Anterior cingulate cortex (tissue), 58 donors: ENCODE measurements at places on chromosomes 11 and 22.

GRCh38 chr11:11142430-11142829, 210.6 kb downstream of the CSNK2A3 start:
- no peak for DNase-seq

DNA sequence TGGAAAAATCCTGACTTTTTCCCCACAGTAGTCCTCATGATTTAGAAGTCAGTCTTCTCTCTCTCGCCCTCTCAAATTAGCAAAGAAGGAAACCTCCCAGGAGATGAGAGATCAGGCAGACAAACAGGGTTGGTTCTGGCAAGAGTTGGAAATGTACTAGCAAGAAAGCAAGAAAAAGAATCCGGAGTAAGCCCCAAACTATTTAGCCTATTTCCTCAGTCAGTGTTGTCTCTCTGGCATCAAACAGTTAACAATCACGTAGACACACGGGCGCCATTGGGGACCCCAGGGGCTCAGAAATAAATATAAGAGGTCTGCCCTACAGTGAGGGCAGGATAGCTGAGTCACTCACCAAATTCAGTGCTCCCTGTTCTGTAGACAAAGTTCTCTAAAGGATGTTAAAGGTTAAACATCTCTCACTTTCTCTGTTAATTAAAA, 4.7 kb downstream of the C11orf52 start:
- DNase-seq: no peak

GRCh38 chr11:33237039-33237597, 20.1 kb upstream of the HIPK3 start:
- no peak for DNase-seq

GRCh38 chr11:35523331-35523768, 2.1 kb downstream of the PAMR1 start:
- no peak for DNase-seq

DNA sequence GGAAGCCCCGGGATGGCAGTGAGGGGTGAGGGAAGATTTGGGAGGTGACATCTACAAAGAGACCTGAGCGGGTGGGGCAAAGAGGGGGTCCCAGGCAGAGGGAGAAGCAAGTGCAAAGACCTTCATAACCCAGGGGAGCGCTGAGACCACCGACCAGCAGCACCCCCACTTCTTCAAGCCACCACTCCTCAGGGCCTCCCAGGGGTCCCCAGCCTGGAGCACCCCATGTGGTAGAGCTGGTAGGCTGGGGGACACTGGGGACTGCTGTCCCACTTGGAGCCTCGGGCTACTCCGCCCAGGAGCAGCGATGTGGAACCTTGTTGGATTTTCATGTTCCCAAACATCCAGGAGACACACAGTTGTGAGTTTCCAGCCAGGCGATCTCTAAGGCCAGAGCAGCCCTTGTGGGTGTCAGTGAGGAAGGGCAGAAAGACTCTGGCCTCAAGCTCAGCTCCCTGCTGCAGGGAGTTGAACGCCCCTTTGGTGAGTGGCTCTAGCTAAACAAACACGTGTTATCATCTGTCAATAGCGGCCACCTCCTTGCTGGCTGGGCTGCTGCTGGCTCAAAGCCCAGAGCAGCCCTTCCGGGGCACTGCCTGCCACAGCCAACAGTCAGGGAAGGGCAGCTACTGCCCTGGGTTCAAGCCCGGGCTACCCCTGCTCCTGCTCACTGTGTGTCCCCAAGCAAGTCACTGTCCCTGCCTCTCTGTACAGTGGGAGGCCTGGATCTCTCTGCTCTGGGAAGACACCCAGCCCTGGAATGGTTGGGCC, 25.7 kb upstream of the CHKA start:
- DNase-seq: no peak

DNA sequence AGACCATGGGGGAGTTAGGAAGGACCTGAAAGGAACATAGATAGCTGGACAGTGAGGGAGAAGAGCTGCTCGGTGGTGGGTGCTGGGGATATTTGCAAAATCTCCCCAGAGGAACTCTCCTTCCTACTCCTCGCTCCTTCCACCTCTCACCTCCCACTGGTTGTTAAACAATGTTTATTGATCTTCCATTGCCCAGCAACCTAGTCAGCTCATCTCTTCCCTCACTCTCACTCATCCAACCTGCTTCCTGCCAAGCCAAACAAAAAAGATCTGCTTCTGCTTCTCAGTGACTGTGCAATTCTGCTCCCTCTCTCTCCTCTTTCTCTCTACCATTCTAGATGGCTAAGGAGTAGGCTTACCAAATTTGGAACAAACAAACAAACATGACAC, 115.0 kb downstream of the SLC1A2 start:
- DNase-seq: no peak

DNA sequence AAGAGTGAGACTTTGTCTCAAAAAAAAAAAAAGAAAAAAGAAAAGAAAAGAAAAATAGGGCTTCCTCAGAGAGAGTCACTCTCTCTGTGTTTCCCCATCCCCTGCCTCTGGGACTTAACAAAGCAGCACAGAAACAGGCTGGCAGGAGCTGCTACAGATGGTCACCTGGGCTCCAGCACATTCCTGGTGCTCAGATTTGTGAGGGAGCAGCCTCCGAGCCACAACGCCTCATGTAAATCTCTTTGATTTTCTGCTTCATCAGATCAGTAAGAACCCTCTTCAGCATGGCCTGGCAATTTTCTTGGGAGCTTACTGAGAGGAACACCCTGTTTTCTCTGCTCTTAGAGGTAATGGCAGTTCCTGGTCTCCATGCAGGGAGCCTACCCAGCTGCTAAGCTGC, 15.2 kb upstream of the LDHA start:
- DNase-seq: no peak

DNA sequence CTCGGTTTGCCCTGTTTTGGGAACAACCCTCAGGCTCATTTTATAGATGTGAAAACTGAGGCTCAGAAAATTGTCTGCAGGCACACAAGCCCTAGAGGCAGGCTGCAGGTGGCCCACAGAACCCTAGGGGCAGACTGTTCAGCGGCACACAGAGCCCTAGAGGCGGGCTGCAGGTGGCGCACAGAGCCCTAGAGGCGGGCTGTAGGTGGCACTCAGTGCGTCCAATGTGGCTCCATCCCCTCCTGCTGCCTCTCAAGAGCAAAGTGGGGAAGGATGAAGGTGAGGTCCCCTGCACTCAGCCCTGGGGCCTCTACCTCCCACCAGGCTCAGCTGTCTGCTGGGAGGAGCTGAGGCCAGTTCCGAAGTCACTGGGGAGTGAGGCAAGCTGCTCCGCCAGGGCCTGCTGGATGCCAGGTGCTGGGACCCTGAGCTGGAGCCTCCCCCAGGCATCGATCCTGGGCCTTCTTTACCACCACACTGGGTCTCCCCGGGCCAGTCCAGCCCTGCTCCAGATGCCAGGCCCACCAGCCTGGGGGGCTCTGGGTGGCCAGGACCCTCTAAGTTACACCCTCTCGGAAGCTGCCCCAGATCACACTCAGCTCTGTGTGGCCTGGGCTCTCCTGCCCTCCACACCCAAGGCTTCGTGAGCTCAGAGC, 2.3 kb downstream of the ACY3 start:
- DNase-seq: no peak

DNA sequence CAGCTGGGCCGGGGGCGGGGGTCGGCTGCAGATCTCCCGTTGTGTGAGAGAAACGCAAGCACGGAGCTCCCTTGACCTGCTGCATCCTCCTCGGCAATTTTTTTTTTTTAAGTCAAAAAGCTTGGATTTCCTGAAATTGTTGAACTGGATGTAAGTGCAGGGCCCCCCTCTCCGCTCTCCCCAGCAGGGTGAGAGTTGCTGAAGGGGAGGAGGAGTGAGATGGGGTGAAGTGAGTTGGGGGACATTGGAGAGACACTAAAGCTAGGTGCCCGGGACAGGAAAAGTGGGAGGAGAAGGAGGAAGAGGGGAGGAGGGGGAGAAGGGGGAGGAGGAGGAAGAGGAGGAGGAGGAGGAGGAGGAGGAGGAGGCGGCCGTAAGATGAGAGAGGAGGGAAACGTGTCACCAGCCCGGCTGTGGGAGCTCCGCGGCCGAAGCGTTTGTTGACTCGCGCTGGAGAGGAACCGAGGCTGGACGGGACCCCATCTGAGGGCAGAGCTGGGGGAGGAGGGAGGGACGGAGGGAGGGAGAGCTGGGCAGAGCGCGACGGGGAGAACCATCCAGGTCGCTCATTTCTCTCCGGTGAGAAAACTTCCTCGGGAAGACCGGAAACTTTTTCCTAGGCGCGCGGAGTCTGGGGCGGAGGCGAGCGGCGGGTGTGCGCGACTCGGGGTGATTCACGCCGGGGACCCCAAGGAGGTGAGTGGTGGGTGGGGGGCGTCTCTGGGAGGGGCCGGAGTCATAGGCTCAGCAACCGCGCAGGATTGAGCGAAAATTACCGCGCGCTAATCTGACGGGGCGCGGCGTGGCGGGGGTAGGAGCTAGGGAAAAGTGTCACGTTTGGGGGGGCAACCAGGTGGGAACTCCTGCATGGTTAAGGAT, 80.2 kb downstream of the PRR5L start:
- no peak for DNase-seq

GRCh38 chr22:24059121-24059520, 48.0 kb downstream of the CABIN1 start:
- DNase-seq: no peak

DNA sequence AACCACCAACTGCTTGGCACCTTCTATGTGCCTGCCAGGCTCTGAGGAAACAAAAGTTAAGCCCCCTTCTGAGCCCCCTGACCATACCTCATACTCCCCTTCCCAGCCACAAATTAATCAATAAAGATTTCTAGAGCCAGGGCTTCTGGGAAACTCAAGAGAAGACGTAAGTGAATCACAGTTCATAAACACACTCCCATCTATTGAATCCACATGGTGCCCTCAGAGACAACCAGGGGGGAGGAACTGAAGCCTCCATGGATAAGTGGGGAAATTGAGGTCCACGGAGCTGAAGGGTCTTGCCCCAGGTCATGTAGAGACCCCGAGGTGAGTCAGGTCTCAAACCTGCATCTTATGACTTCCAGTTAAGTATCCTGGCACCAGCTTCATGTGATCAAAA, 150.6 kb downstream of the MN1 start:
- no peak for DNase-seq

DNA sequence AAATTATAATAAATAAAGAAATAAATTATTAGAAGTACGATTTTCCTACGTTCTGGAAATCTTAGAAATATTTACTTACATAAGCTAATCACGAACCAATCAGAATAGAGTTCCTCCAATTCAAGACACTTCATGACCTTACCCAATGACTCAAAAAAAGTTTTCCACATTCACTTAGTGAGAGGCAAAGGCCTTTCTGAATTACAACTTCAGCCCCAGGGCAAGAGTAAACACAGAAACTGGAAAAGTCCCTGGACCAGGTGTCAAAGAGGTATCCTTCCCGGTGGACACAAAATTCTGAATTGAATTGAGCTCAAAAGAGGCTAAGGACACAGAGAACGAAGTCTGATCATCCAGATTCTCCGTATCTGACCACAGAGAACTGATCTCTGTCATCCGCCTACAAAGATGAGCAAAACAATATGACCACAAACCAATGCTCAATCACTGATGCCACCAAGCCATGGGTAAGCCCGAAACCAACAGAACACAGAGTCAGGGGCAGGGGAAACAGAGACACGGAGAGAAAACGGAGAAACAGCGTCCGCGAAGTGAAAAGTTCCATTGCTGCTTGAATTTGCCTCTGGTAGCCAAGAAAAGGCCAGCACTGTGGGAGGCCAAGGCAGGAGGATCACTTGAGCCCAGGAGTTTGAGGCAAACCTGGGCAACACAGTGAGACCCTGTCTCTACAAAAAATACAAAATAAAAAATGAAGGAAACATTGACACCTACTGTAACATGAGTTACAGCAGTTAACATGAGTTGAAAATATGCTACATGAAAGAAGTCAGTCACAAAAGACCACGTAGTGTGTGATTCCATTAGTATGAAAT, 6.8 kb downstream of the BID start:
- no peak for DNase-seq

DNA sequence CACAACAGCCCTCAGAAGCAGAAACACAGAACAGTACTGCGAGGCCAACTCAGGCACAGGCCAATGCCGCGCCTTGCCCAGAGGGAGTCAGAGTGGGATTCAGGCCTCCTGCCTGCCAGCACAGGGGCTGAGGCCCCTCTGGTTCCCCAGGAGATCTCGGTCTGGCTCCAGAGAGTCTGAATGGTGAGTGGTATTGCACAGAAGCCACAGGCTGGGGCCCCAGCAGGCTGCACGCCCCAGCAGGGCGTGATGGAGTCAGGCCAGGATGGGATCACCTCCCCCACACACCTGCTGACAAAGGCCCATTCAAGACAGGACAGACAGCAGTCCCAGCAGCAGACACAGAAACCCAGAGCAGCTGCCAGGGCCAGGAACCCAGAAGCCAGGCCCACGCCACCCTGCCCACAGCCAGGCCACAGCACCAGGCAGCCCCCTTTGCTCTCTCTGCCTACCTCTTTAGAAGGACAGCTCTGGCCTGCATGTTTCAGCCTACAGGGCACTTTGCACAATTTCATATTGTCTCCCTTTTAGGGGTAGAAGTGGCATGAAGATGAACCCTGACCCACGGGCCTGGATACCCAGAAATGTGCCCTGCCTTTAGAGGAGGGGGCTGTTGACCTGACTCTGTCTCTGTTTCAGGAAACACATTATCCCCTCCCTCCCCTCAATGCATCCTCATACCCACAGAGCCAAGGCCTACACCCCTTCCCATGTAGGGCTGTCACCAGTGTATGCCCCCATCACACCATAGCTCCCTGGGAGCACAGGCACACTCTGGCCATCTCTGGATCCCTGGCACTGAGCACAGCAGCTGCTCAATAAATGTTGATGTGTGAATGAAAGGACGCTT, 6.1 kb downstream of the FXYD6 start:
- DNase-seq: no peak

DNA sequence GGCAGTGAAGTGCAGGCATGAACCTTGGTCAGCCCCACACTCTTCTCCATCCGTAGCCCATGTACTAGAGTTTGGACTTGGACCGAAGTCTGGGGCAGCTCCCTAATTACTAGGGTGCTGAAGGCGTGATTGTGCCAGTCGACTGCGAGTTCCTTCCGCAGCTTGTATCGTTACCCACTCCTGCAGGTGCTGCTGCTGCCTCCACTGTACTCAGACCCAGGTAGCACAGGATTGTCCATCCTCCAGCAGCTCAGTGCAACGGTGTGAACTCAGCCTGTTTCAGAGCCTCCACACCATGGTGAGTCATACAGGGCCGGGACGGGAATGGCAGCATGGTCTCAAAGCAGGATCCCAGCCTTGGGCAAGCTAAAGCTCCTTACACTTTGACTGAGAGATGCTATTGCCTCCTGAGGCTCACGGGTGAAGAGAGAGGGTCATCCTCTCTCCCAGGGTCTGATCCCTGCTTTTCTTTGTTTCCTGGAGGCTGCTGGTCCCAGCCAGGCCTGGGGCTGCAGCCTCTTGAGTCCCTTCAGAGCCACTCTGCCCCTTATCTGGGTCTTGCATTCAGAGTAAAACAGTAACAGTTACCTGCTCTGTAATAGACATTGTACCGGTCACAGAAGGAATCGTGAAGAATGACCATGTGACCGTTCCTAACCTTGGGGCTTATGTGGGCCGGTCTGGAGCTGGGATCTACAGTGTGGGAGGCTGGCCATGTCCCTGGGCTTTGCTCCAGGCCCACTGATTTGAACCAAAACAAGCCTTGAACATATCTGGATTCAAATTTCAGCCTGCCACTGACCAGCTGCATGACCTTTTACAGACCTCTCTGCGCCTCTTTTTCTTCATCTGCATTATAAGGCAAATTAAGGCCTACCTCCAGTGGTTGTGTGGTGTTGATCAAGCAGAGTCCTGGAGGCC, 1.7 kb downstream of the TKFC start:
- DNase-seq: no peak

GRCh38 chr11:57359896-57360690, 20.9 kb downstream of the PRG3 start:
- no peak for DNase-seq

GRCh38 chr11:114438303-114438702, 964 bp upstream of the REXO2 start:
- no peak for DNase-seq

GRCh38 chr22:23997092-23997491, 8.2 kb downstream of the GSTT4 start:
- DNase-seq: no peak
